Amygdala (tissue), 56 donors: ENCODE measurements at places on chromosomes 2 and 18.
A peak's percentile ranks its signal among the peaks of the same experiment; 100 is the strongest.

DNA sequence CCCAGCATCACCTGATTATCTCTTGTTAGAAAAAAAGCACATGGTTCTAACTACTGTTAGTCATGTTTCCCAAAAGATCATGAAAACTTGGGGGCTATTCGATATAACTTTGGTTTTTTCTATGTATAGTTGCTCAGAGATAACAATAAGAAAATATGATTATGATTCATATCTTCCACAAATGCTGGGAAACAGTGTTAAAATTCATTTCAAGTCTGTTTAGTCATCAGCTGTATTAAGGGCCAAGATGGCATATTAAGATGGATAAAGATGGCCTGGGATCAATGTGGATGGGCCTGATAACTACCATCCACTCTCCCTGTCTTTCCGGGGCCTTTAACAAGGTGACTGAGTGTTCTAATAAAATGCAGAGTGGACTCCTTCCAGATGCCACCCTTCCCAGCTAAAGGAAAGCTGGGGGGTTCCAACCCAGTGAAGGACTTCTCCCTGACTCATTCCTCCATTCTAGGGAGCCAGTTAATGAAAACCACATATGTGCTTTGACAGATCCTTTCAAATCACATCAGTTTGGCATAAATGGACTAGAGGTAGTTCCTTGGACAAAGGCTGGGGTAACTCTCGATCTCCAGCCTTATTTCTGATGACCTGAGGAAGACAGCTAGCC, 221.6 kb downstream of the VAPA start:
- no peak for DNase-seq

GRCh38 chr2:172094294-172095145, 8.2 kb downstream of the DLX2 start:
- DNase-seq = no peak

DNA sequence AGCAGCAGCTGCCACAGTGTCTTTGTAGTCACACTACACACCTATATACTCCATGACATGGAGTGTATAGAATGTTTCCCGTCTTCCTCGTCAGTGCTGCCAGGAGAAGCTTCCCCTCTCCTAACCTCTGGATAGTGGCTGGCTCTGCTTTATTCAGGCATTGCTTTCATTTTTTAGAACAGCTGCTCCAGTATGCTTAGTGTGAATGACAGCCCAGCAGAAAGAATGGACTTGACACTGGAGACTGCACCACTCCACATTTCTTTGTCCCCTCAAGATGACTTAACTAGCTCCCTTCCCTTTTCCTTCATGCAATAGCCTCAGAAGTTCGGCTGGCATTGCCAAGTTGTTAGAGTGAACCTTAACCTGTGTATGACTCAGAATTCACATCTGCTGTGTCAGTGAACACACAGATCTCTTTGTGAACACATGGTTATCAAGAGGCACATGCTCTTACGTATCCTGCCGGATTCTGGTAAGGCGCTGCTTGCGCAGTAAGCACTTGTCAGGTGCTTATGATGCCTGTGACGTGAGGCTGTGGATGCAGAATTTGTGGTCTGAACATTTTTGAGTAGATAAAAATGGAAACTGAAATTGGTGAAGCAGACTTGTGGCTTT, 73.9 kb downstream of the NEDD4L start:
- DNase-seq = no peak

GRCh38 chr2:54577035-54577434, 120.9 kb downstream of the SPTBN1 start:
- DNase-seq = no peak

DNA sequence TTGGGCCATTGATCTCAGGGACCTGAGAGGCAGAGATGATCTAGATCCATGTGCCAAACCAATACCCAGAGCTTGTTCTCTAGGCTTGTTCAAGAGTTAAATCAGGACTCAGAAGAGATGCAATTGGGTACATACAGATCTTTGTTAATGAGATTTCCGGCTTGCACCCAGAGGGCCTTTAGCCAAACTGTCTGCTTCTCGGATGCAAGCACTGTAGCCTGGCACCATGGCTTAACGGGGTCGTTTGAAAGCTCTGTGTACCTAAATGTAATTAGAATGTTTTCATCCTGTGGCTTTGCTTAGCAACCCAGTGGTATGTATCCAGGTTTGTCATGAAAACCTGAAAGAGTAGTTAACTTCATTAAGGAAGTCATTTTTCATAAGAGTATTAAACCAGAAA, 94.2 kb downstream of the TPGS2 start:
- DNase-seq = no peak

DNA sequence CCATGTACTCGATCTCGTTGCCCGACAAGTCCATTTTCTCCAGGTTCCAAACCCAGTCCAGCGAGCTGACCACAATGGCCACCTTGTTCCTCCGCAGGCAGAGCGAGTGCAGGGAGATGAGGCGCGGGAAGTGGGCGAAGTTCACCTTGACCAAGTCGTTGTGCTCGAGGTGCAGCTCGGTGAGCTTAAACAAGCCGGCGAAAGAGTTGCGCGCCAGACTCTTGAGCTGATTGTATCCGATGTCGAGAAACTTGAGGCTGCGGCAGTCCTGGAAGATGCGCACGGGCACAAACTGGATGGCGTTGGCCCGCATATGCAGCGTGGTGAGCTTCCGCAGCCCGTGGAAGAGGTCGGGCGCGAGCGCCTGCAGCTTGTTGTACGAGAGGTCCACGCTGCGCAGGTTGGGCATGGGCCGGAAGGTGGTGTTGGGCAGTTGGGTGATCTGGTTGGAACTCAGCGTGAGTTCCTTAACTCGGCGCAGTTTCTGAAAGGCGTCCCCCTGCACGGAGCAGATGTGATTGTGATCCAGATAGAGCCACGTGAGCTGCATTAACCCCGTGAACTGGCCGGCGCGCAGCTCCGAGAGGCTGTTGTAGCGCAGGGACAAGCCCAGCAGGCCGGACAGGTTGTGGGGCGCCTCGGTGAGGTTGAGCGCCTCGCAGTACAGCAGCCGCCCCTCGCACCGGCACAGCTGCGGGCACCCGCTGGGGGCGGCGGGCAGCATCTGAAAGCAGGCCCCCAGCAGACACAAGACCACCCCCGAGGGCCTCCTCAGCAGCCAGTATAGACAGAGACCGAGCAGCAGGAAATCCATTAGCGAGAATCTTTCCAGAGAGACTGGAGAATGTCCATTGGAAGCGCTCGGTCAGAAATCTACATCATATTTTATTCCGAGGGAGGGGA, 1.3 kb downstream of the LRRTM1 start:
- no peak for DNase-seq

- DNase-seq = peak; percentile 20
These were observed 9.0 kb upstream of the TMBIM1 start for GRCh38 chr2:218301176-218301819.

- DNase-seq = no peak
These were observed 237.4 kb upstream of the ACVR2A start for GRCh38 chr2:147607379-147607778.
